ENCODE measurements at places on chromosomes 7 and 10. TPM values are rescaled to one million over a fixed set of nuclear protein-coding genes. Genes with fewer than 3 reads are reported as not detected.

- no peak for DNase-seq
These were observed 223.8 kb downstream of the KIAA1217 start for GRCh38 chr10:24432478-24433416.

MYH16 gene
- 0.12 TPM for total RNA-seq

DNA sequence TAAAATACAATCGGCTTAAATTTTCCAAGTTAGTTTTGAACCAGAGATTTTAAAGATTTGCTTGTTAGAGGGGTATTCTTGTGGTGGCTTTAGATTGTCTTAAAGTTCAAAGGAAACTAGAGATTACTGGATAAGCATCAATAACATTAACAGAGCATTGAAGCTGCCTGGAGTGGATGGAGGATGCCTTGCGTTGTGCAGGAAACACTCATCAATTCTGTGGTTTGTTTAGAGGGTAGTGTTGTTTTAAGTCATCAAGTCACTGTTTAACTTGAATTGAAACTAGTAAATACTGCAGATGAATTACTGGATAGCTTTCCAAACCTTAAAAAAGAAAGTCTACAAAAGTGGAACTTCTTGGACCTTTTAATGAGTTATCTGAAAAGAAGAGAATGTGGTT is 218.6 kb downstream of the CELF2 start:
- DNase-seq = no peak

DNA sequence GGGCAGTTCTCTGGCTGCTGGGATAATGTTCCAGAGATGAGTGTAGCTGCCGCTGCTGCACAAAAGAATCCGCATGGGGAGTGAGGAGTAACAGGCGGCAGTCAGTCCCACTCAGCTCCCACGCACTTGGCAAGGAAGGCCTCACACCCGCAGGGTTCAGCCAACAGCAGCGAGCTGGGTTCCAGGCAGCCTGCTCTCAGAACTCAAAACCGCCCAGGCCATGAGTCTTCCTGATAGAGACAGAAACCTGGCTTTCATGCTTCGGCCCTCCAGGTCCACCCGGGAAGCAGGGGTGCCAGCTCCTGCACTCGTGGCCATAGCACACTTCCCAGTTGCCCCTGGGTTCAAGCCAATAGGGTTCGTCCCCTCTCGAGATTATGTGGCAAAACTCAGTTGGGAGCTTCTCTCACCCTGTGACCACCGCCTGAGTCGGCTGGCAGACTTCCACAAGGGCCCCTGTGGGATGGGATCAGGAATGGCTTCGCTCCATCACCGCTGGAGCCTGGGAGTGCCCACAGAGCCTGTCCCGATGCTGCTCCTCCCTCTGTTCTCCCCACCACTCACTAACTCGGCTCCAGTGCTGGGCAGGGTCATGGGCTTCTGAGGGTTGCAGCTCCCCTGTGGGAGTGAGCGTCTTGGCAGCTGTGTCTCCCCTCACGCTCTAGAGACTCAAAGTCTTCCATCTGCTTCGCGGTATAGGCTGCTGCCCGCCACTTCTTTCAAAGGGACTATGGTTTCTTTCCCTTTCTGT is 20.6 kb downstream of the CLRN3 start:
- no peak for DNase-seq

ERCC6 gene
- total RNA-seq = 10.7 TPM

FAM25C gene
- not detected for total RNA-seq

SPDYE9 gene
- total RNA-seq = not detected

GRCh38 chr10:514137-514671 is 175.3 kb downstream of the DIP2C start:
- DNase-seq = no peak

DNA sequence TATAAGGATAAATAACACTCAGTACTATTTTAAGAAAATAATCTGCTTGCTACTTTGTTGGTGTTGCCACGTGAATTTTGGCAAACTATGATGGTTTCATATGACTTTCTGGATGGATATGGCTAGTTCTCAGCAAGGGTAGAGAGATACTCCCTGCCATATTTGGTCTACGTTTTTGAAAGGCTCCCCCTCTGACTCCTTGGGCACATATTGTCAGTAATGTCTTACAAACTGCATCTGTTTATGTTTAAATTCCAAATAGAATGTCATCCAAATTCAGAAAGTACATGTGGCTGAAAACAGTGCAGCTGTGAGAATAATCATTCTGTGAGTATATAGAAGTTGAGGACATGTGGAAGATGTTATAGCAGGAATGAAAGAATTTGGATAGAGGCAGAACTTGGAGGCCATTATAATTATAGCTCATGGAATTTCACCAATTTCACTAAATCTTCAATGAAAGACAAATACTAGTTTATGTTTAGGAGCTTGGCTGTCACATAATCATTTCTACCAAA is 107.8 kb downstream of the SRI start:
- no peak for DNase-seq

DNA sequence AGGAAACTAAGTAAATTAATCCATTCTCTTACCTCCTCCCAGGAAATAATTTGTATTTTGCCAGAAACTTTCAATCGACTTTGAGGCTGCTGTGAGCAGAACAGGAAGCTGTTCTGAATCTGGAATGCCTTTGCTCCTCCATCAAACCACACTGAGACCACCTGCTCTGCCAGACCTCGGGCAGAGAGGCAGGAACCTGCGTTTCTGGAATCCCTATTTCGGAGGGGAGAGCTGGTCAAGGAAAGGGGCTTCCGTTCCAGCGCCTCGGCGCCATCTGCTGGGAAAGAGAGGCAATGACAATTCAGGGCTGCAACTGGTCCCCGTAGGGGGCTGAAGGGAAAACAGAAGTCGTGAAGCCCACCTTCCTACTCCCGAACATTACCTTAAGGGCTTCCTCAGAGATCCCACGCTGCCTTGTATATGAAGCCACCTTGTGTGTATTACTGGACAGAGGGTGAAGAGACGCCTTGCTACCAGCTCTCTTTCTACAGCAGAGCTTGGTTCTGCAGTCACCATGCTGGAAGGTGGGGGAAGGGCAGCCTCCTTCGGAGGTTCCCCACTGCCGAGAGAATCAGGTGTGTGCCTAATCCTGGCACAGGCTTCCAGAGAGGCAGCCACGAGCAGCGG is 31.2 kb downstream of the ZNF467 start:
- peak; percentile 16 for DNase-seq

DNA sequence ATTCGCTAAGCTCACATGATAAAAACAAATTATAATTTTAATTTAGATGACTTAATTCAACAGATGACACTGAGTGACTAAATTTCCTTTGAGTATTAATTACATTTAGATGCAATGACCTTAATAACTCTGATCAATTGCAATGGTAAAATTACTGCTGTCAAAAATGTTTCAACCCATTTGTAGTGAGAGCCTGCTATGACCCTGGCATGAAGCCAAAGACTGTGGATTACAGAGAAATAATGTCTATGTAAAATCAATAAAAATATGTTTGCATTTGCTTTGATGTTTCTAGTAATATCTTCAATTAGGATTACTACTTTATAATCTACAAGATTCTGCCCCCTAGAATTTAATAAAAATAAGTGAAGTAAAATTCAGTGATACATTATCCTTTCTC is 15.6 kb downstream of the MKX start:
- no peak for DNase-seq

DNA sequence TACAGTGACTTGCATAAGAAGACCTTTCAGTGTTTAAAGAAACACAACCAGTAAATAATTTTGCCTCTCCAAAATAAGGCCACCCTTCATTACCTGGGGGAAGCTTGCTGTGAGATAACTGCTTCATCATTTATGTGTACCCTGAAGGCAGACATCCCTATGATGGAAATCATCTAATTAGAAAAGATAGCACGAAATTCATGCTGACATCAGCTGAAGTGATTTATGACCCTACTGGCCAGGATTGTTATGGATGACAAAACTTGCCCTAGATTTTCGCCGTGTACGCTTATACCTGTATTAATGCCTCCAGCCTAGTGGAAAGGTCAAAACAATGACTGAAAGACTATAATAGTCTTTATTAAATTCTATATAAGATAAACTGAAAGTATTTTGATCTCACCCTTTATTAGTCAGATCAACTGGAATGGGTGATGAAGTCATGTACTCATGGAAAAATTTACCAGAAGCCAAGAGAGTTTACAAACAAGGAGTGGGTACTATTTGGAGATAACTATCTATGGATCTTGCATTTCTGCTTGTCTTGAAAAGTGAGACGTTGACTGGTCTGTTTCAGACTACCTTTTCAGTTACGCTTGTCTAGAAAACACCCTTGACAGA is 114.2 kb downstream of the PPP1R3A start:
- DNase-seq = no peak

LIPN gene
- not detected for total RNA-seq

LRIT1 gene
- not detected for total RNA-seq

GRCh38 chr10:88082806-88083596 is 219.6 kb downstream of the PTEN start:
- DNase-seq = no peak

OR2A12 gene
- total RNA-seq = not detected

DNA sequence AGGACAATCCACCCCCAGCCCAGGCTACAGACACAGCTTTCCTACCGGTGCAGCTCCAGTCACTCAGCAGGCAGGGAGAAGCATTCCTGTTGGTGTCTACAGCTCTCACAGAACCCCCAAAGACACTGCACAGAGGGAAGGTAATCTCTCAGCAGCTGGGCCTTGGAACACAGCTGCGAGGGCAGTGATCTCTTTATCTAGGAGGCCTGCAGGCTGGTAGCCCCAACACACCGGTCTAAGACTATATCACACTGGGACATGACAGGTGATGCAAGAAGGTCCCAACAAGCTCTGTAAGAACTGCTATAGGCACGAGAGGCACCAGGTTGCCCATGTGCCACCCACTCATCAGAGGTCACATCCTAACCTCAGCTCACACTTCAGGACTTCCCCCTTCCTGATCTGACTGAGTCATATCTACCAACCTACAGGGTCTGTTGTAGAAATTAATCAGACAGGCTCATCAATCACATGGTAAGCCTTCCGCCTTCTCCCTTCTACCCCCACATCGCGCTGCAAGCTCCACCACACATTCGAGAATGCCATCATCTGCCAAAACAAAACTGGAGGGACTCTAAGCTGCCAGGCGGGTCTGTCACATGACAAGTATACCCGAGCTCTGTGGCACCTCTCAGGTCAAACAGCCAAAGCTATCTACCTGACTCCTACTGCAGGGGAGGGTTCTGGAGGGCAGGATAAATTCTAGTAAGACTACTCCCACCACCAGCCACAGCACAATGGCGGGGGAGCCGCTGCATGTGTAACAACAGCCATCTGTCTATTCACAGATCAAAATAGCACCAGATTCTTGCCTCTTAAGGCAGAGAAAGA is 26.1 kb downstream of the FAM53B start:
- DNase-seq = no peak

AFAP1L2 gene
- total RNA-seq = 3.4 TPM

DNA sequence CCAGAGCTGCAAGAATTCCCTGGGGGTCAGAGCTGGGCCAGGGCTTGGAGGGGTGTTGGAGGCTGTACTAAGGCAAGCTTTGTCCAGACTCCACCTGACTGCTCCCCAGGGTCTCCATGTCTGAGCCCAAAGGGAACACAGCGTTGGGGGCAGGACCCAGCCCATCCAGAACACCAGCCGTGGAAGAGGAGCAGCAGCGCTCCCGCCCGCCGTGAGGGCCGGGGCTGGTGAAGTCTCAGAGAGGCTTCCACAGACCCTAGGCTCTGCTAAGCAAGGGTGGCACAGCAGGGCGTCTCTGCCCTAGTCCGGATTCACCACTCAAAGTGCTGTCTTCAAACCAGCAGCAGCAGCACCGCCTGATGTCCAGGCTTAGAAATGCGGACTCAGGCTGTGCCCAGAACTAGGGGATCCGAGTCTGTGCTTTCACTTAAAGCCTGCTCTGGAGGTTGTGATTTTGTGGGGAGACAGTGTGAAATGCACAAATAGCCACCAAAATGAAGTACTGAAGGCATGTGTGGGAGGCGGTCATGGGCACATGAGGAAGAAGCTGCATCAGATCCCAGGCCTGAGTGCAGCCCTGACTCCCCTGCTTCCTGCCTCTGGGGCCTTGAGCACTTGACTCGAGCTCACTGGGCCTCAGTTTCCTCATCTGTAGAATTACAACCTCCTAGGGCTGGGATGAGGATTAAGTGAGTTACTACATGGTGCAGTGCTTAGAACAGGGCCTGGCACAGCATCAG is 16.6 kb upstream of the AQP1 start:
- no peak for DNase-seq

EN2 gene
- total RNA-seq = not detected

NANOS1 gene
- 0.82 TPM for total RNA-seq

MYO1G gene
- total RNA-seq = not detected

DNA sequence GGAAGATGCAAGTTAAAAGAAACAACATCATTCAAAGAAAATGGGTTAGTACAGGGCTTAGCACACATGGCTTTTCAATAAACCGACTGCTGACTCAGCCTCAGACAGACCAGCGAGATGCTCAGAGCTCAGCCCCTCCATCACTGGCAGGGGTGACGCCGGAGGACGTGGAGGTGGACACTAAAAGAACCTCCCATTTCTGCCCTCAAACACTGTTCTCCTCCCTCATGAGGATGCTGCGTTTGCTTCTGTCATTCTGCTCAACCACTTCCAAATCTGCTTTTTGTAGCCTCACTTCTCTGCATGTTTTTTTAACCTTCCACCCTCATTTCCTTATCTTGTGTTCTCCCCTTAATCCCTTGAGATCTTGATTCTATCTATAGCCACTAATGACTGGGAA is 15.3 kb downstream of the DENND11 start:
- no peak for DNase-seq

NME8 gene
- not detected for total RNA-seq

TLX1 gene
- not detected for total RNA-seq

GRCh38 chr7:103668279-103668941 is 222.4 kb upstream of the SLC26A5 start:
- DNase-seq = no peak

DNA sequence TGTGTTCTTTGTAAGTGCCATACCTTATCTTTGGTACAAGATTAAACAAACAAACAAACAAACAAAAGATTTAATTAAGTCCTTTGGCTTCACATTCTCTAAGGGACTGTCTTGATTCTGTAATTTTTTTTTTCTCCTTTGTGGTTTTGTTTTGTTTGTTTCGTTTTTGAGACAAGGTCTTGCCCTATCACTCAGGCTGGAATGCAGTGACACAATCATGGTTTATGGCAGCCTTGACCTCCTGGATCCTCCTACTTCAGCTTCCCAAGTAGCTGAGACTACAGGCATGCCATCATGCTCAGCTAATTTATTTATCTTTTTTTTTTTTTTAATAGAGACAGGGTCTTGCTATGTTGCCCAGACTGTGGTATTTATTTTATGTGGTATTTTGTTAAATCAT is 165.8 kb downstream of the LRRC4 start:
- DNase-seq = no peak

PNLIPRP2 gene
- total RNA-seq = not detected

- DNase-seq = no peak
These were observed 137.0 kb upstream of the ADAM12 start for GRCh38 chr10:126525326-126525725.
